Left ventricle myocardium inferior (tissue), 1 donor: ENCODE measurements at places on chromosomes 11 and 22. TPM values are rescaled to one million over a fixed set of nuclear protein-coding genes. Genes with fewer than 3 reads are reported as not detected.

GRCh38 chr11:69249311-69250185, 44.4 kb upstream of the MYEOV start:
- no peak for DNase-seq

DNA sequence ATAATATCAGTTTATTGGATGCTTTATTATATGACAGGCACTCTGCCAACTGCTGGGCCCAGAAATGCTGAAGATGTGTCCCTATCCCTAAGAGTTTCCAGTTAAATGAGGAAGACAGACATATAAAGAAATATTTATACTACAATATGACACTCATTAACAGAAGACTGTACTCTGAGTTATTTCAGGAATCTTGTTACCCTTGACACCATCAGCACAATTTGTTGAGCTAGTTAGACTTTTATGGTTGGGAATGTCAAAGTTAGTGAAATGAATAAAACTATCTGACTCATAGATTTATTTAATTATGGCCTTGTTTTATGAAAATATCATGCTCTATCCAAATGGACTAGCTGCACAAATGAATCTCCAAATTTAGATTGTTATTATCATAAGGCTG, 25.6 kb upstream of the MSANTD4 start:
- no peak for DNase-seq

- DNase-seq = no peak
Measured at GRCh38 chr22:39913321-39913720, 12.4 kb downstream of the GRAP2 start.

GRCh38 chr11:131661132-131661531, 290.7 kb downstream of the NTM start:
- no peak for DNase-seq

The NLRP10 gene
- not detected for total RNA-seq

The INPP5J gene
- total RNA-seq = 20.7 TPM
